Glomerular endothelial cell (primary cell): ENCODE measurements at places on chromosomes 3 and 15. TPM values are rescaled to one million over a fixed set of nuclear protein-coding genes. Genes with fewer than 3 reads are reported as not detected.

SERINC4 gene
- total RNA-seq, result not detected in 2 replicates

SHQ1 gene
- 12.4 TPM in 2 replicates for total RNA-seq

MIX23 gene
- 18.3 and 18.9 TPM in 2 replicates for total RNA-seq

BFSP2 gene
- not detected in 2 replicates for total RNA-seq

SUSD5 gene
- total RNA-seq, result 2.5 and 15.8 TPM in 2 replicates

IMPG2 gene
- total RNA-seq, result 0.34 and 0.99 TPM in 2 replicates

CSTA gene
- total RNA-seq, result not detected in 2 replicates

VWA5B2 gene
- total RNA-seq, result 0.19 and 1.3 TPM in 2 replicates

KIF23 gene
- total RNA-seq, result 9.2 and 19.7 TPM in 2 replicates

PLA2G4E gene
- not detected in 2 replicates for total RNA-seq

FBLN2 gene
- 1.6 and 14.2 TPM in 2 replicates for total RNA-seq

PLOD2 gene
- total RNA-seq, result 79.1 and 122 TPM in 2 replicates

FEZF2 gene
- total RNA-seq, result not detected in 2 replicates

CEMIP gene
- 0.53 and 2.0 TPM in 2 replicates for total RNA-seq

ZBED2 gene
- total RNA-seq, result 0.41 and 1.3 TPM in 2 replicates

TTBK2 gene
- total RNA-seq, result 6.4 and 15.5 TPM in 2 replicates

ANAPC13 gene
- total RNA-seq, result 55.4 and 59.3 TPM in 2 replicates

SPTSSB gene
- total RNA-seq, result not detected in 2 replicates

STRIT1 gene
- total RNA-seq, result not detected in 2 replicates

PP2D1 gene
- total RNA-seq, result not detected in 2 replicates

PRRT3 gene
- 2.5 and 3.6 TPM in 2 replicates for total RNA-seq

RETNLB gene
- not detected in 2 replicates for total RNA-seq

PRR20G gene
- total RNA-seq, result not detected in 2 replicates

C3orf22 gene
- not detected in 2 replicates for total RNA-seq

FNDC3B gene
- total RNA-seq, result 134 and 263 TPM in 2 replicates

LYZL4 gene
- not detected in 2 replicates for total RNA-seq

NDUFAF3 gene
- 115 and 155 TPM in 2 replicates for total RNA-seq

DZIP1L gene
- total RNA-seq, result 3.5 and 17.7 TPM in 2 replicates

DGKG gene
- 3.8 and 4.4 TPM in 2 replicates for total RNA-seq
